Effector memory CD8-positive, alpha-beta T cell (primary cell): ENCODE measurements at places on chromosomes 1 and 21.

- no peaks in the 10 kb centered on the region for H3K36me3 ChIP-seq
- peaks cover 47% of the 10 kb centered on the region for H3K27me3 ChIP-seq
- no peaks in the 10 kb centered on the region for H3K4me1 ChIP-seq
- no peak for DNase-seq
Measured at GRCh38 chr1:199837321-199837720, 190.2 kb upstream of the NR5A2 start.

- DNase-seq, result no peak
- no peak overlapping the region for H3K4me3 ChIP-seq
- H3K27me3 ChIP-seq, result peaks cover 21% of the 10 kb centered on the region
- no peaks in the 10 kb centered on the region for H3K4me1 ChIP-seq
- no peaks in the 10 kb centered on the region for H3K36me3 ChIP-seq
- no peak overlapping the region for H3K27ac ChIP-seq
Measured at GRCh38 chr1:221543529-221544120, 198.3 kb downstream of the DUSP10 start.

DNA sequence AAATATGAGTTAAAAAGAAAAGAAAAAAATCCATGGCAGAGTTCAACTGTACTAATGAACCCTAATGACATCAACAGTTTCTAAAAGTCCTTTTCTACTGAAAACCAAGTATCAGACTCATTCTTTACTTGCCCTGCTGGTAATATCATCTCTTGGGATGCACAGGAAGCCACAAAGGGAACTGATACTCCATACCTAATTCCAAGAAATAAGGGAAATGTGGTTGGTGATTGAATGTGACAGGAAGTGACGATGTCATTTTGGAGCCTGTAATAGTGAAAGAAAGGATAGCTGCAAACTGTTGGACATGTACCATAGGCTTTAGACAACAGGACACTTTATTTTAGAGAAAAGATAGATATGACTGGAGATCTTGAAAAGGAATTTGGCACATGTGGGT lies 98.7 kb upstream of the VAV3 start:
- peaks cover 11% of the 10 kb centered on the region for H3K4me1 ChIP-seq
- H3K27me3 ChIP-seq, result peaks cover 4% of the 10 kb centered on the region
- DNase-seq, result no peak
- H3K4me3 ChIP-seq, result no peak overlapping the region

GRCh38 chr1:63643926-63644325 lies 50.7 kb downstream of the PGM1 start:
- no peak overlapping the region for H3K27ac ChIP-seq
- H3K36me3 ChIP-seq, result peaks cover 12% of the 10 kb centered on the region
- H3K4me3 ChIP-seq, result no peak overlapping the region
- no peak for DNase-seq

GRCh38 chr1:55478742-55479141 lies 263.6 kb upstream of the USP24 start:
- H3K36me3 ChIP-seq, result no peaks in the 10 kb centered on the region
- no peak overlapping the region for H3K27ac ChIP-seq
- H3K27me3 ChIP-seq, result peaks cover 40% of the 10 kb centered on the region
- H3K4me3 ChIP-seq, result no peak overlapping the region

DNA sequence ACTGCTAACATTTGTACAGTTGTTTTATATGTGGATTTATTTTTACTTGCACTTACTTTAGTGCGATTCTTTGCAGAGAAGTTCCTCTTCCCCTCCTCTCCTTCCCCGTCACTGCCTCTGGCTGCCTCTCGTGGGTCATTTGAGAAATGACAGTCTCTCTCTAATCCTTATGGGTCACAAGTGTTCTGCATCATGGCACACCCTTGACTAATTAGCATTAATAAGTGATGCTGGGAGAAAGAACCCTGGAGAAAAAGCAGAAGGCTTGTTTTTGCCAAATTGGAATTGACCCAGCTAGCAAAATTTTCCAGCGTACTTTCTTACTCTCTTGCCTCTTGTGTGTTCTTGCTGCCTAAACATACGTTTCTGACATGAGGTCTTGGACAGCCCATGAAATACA lies 301.2 kb downstream of the DUSP10 start:
- DNase-seq, result no peak
- H3K4me3 ChIP-seq, result no peak overlapping the region
- H3K4me1 ChIP-seq, result no peaks in the 10 kb centered on the region
- no peak overlapping the region for H3K27ac ChIP-seq

DNA sequence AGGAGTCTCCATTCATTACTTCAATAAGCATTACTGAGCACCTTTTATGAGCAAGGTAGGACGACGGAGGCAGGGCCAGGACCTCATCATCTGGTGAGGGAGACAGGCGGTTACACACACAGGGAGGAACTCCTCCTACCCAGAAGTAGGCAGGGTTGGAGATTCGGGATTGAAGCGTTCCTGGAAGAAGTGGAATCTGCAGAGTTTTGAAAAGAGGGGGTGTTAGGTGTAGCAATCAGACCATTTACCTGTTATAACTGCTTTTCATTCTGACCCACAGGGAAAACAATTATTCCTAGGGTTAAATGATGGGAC lies 392.4 kb downstream of the DISC1 start:
- no peaks in the 10 kb centered on the region for H3K27me3 ChIP-seq
- no peak overlapping the region for H3K4me3 ChIP-seq
- no peak overlapping the region for H3K27ac ChIP-seq
- no peak for DNase-seq

- H3K27ac ChIP-seq, result no peak overlapping the region
- DNase-seq, result no peak
- H3K27me3 ChIP-seq, result peaks cover 65% of the 10 kb centered on the region
- H3K4me3 ChIP-seq, result no peak overlapping the region
- no peaks in the 10 kb centered on the region for H3K4me1 ChIP-seq
Measured at GRCh38 chr1:7536891-7537591, 234.1 kb upstream of the VAMP3 start.

GRCh38 chr1:235937123-235937522 lies 70.4 kb upstream of the LYST start:
- H3K27me3 ChIP-seq, result peaks cover 9% of the 10 kb centered on the region
- peaks cover 2% of the 10 kb centered on the region for H3K36me3 ChIP-seq
- no peak for DNase-seq
- H3K27ac ChIP-seq, result no peak overlapping the region
- peaks cover 42% of the 10 kb centered on the region for H3K4me1 ChIP-seq

DNA sequence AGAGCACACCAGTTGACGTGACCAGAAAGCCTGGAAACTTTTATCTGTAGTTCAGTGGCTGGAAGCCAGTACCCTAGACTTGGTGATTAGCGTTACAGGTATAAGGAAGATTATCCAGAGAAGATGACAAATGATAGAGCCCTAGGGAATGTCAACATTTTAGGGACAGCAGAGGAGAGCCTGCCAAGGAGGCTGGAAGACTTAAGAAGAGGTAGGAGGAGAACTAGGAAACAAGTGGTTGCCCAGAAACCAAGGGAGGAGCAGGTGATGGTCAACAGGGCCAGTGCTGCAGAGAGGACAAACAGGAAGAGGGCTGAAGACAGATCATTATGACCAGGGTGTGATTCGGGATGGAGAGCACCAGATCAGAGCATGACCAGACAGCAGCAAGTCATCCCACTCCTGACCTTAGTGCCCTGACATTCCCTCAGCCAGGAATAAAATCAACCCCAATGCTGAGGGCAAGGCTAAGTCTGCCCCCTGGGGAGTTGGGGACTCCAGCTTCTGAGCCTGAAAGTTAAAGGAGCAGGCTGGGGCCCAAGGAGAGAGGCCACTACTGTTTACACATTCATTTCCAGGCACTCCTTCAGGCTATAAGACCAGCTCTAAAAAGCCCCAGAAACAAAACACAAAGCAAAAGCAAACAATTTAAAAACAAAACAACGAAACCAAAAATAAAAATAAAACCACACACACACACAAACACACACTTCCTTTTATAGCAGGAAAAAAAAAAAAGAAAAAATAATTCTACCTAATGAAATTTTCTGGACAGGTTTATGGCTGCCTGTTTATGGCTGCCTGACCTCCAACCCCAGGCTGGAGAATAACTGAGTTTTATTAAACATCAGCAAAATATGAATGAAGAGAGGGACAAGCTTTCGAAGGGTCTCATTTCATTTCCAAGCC lies 48.6 kb upstream of the LRRC52 start:
- no peak overlapping the region for H3K4me3 ChIP-seq
- DNase-seq, result no peak

- no peak overlapping the region for H3K4me3 ChIP-seq
- H3K27ac ChIP-seq, result no peak overlapping the region
- no peaks in the 10 kb centered on the region for H3K27me3 ChIP-seq
- DNase-seq, result no peak
Measured at GRCh38 chr1:180724055-180724454, 92.2 kb downstream of the XPR1 start.

DNA sequence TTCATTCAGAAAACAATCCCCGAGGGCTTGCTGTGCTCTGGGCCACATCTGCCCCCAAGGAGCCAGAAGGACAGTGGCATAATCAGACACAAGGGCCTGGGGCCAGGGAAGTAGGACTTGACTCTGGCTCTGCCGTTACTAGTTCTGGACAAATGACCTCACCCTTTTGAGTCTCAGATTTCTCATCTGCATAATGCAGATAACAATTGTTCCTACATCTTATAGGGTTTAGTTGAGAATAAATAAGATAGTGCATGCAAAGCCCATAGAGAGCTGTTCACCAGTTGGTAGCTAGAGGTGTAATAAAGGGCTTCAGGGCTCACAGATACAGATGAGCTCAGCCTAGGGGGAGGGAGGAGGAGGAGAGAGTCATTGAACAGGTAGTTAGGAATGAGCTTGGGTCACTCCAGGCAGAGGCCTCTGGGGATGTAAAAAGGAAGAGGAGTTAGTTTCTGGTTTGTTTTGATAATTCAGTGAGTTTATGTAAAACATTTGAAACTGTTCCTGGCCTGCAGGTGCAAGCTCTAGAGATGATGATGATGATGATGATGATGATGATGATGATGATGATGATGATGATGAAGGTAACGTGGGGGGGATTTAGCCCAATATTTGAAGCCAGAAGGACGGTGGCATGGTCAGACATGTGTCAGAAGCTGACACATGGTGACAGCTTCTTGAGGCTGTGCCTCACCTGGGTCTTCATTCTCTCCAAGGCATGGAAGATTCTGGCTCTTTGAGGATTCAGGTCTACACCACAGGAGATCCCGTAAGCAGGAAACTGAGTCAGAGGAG lies 858 bp downstream of the LACTBL1 start:
- DNase-seq, result no peak
- peaks cover 74% of the 10 kb centered on the region for H3K27me3 ChIP-seq
- no peaks in the 10 kb centered on the region for H3K36me3 ChIP-seq
- H3K4me1 ChIP-seq, result no peaks in the 10 kb centered on the region
- H3K4me3 ChIP-seq, result no peak overlapping the region
- no peak overlapping the region for H3K27ac ChIP-seq

DNA sequence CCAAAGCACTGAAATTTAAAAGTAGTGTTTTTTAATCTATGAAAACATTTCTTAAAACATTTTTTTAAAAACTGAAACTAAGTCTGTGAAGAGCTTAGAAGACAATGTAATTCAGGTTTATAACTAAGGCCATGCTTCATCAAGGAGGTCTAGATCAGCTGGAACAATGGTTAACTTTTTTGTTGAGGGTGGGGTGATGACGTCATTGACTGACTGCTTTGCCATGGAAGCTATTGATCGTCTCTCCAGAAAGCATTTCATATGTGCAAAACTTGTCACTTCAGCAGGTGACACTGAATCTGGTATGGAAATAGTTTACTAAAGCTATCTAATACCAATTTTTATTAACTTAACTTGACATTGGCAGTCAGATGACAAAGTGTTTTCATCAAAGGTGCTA lies 21.0 kb downstream of the RAVER2 start:
- no peak overlapping the region for H3K27ac ChIP-seq
- no peak for DNase-seq
- H3K27me3 ChIP-seq, result no peaks in the 10 kb centered on the region

- no peak overlapping the region for H3K27ac ChIP-seq
- H3K4me1 ChIP-seq, result peaks cover 9% of the 10 kb centered on the region
- H3K36me3 ChIP-seq, result no peaks in the 10 kb centered on the region
- H3K4me3 ChIP-seq, result no peak overlapping the region
- peaks cover 83% of the 10 kb centered on the region for H3K27me3 ChIP-seq
- DNase-seq, result no peak
Measured at GRCh38 chr1:6414881-6415626, 4.7 kb downstream of the HES2 start.
